NCI-H1417 treated with DMSO at 0.1 percent for 48 hours (cell line): ENCODE measurements at places on chromosomes 7 and 10.
A peak's percentile ranks its signal among the peaks of the same experiment; 100 is the strongest.

DNA sequence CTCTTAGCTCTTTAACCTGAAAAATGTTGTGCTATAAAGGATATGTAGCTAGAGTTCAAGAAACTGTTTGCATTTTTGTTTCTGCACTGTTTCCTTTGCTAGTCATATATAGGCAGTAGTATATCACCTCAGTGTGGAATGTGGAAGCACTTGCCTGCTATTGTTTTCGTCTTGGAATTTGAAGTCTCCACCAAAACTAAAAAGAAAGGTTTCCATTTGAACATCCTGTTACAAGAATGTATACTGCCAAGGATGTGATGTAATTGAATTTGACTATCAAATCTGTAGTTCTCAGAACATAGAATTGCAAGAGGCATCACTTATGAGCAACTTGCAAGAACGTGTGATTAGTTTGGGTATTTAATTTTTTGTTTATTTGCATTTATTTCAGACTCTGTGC is 51.1 kb upstream of the MEOX2 start:
- no peak for DNase-seq

GRCh38 chr7:114663502-114663901 is 248.9 kb downstream of the FOXP2 start:
- DNase-seq, result peak; percentile 41

DNA sequence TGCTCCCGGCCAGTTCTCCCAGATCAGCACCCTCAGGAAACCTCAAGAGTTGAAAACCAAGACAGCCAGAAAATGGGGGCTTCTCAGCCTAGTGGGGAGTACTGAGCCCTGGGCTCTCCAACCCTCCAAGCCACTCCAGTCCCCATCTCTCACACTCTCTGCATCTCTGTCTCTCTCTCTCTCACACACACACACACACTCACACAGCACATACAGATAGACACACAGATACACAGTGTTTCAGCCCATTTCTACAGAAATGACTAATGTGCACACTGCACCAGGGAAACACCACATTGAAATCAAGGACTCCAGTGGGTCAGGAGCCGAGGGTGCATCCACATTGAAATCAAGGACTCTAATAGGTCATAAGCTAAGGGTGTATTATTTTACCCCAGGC is 107.5 kb downstream of the MKI67 start:
- DNase-seq, result no peak

GRCh38 chr10:19819419-19820033 is 3.3 kb downstream of the PLXDC2 start:
- DNase-seq, result no peak

DNA sequence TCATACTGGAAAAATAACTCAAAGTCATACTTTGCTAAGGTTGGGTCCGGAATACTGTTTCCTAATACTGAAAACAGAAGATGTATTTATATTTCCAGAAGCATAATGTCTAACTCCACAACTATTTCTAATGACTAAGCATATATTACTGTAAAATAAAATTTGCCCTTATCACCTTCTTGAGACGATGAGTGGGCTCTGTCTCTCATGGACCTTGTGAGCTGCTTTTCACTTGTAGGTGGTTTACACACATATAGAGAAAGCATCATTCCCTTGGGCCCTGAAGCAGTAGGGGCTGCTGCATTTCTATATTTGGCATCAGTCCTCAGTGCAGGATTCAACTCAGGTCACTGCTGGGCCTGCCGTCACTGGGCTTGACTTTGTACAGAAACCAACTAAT is 10.7 kb upstream of the FAM13C start:
- no peak for DNase-seq

DNA sequence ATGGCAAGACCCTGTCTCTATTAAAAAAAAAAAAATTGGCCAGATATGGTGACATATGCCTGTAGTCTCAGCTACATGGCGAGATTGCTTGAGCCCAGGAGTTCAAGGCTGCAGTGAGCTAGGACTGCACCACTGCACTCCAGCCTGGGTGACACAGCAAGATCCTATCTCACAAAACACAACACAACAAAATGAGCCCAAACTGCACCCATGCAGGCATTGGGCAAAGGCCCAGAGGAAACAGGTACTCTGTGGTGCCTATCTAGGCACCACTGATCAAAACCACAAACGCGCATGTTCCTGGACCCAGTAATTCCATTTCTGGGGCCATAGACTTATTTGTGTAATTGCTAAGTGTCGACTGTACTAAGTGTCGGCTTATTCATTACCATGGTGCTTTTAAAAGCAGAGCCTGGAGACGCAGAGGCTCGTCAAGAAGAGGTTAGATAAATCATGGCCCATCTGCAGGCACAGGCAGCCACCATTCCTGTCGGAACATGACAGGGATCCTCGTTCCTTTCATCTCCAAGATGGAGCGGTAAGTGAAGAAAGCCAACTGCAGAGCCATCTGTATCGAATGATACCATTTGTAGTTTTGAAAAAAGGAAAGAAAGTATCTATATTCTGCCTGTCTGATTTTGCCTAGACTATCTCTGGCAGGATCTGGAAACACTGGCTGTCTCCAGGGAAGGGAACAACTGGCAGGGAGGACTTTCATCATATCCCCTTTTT is 160.4 kb upstream of the RHEB start:
- DNase-seq, result no peak

- no peak for DNase-seq
These were observed 48.9 kb upstream of the KDM7A start for GRCh38 chr7:140225562-140226249.
